AG04449 (cell line): ENCODE measurements at places on chromosomes 2 and 18.

- DNase-seq = no peak
Observed at GRCh38 chr2:177908182-177908581, 164.4 kb downstream of the PDE11A start.

DNA sequence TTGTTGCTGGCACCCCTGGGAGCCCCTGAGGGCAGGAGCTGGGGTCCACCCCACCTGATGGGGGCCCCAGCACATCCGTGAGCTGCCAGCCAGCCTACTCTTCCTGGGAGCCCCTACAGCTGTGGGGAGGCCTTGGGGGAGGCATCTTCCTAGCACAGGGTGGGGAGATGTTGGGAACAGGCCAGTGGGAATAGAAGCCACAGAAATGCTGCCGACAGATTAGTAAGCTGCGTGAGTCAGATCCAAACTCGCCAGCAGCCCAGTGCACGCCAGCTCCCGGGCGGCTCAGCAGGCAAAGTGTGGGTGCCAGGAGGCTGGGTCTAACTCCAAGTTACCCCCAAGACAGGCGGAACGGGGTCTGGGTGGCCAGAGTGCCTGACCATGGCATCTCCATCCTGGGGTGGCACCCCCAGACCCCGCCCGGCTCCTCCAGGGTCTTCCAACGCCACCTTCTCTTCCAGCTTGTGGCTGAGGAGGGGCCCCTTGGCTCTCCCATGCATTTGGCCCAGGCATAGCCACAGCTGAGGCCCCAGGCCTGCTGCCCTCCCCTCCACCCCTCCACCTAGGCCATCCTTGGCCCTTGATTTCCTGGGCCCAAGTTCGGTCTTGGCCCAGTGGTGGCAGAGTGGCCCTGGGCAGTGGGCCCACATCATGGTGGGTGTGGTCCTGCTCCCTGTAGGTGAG is 15.3 kb downstream of the CROCC2 start:
- DNase-seq = peak; percentile 86

GRCh38 chr2:216690853-216691741 is 4.3 kb downstream of the IGFBP5 start:
- peak; percentile 62 for DNase-seq

DNA sequence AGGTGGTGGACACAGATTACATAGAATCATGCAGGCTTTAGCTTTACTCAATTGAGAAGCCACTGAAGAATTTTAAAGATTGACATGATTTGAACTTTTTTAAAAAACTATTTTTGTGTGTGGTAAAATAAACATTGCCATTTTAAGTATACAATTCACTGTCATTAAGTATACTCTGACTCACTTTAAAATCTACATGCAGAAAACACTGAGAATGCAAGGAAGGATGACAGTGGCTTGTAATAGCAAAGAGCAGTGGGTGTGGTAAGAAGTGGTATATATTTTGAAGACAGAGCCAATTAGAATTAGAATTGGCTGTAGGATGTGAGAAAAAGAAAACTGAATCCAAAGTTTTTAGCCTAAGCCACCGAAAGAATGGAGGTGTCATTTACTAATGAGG is 14.9 kb downstream of the TRMT61B start:
- no peak for DNase-seq

GRCh38 chr18:3458378-3458777 is 8.4 kb downstream of the TGIF1 start:
- DNase-seq = no peak

- no peak for DNase-seq
Observed at GRCh38 chr18:57437766-57438671, 2.8 kb downstream of the ONECUT2 start.

- DNase-seq = no peak
Observed at GRCh38 chr2:20094955-20095354, 43.5 kb upstream of the LAPTM4A start.

GRCh38 chr2:37471994-37472393 is 127.6 kb downstream of the QPCT start:
- DNase-seq = no peak

DNA sequence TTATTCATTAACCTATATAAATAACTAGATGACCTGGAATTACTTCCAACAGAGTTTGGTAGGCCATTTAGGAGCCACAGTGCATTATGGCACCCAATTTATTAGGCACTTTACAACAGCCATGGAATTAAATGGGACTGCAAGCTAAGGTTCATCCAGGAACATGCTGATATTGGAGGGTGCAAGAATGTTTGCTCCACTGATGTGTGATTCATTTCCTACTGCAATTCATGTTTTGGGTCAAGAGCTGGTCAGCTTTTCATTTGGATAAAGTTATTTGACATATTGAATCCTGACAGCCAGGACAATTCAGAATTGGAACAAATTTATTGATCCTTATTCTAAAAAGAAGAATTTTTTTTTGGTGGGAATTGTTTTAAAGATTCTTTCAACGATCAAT is 11.8 kb upstream of the LYPD1 start:
- DNase-seq = no peak

DNA sequence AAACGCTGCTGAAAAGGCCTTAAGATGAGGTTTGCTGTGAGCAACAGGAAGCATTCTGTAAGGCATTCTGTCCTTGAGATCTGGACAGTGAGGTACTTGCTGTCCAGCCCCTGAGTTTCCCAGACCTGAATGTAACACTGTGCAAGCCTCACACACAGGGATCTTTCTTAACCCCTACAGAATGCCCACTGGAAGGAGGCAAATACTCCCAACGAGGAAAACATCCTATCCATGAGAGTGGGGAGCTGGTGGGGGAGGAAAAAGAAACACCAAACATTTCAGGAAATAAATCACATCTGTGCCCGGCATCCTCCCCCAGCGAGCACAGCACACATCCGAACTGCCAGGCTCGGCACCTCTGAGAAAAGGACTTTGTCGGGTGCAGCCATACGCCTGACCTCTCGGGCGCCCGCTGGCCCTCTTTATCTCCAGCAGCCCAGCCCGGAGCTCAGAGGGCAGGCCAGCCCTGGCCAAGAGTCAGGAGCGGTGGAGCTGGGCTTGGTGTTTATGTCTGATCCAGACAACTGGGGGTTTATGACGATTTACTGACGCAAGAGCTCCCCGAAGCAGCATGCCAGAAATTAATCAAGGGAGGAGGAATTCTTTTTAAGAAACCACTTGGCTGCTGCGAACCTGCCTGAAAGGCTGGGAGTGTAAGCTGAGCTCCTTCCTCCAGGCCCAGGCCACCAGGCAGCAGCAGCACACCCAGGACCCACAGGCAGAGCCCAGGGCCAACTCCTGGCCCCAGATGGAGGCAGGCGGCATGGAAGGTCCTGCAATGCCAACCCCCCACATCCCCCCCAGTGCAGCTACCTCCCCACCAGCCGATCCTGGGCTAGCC is 72.2 kb downstream of the HDAC4 start:
- peak; percentile 81 for DNase-seq

DNA sequence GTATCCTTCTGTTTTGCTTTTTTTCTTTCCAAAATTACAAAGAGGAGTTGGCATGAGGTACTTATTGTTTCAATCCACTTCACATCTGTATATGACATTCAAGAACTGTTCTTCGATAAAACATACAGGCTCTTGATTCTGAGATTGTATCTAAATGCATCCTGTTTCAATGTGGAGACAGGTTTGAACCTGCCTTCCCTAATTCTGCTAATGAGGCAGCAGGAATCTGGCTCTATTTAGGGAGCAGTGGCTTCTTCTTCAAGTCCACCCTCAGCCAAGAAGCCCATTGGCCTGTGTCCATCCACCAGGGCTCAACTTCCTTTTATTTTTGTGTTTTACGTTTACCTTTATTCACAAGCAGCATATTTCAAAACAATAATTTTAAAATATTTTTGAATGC is 84.8 kb upstream of the PIK3C3 start:
- DNase-seq = no peak

DNA sequence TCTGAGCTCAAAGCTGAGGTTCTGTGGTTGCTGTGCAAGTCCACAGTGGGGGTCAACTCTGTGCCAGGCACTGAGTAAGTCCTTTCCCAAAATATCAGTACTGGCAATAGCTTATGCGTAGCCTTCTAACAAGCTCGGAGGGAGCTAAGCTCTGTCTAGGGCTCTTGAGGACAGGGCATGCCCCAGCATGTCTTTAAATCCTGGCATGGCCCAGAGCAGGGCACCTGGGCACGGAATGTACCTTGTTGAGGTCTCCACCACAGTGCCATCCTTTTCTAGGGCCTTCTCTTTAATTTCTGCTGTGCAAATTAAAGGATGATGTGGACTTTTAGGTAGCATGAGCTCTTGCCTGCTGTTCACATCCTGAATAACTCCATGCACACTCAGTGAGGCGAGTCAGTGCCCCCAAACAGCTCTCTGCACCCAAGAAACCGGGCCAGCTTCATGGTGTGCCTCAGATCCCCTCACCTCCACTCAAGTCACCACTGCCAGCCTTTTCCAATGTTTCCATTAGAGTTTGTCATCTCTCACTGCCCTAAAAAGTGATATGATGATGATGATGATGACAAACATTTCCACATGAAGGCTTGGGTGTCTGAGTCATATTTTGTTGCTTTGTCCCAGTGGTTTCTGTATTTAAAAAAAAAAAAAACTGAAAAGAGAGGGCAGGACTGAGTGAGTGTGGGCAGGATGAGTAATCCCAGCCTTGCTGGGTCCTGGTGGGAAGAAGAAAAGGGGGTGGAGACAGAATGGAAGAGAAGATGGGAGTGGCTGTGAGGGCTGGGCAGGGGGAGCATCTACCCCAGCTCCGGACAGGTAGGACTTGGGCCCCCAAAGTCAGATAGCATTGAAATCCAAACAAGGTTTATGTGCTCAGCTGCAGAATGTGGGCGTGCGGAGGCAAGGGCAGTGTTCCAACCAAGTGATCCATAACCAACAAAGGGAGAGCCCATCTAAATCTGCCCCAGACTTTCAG is 78.9 kb downstream of the ZBTB7C start:
- DNase-seq = peak; percentile 31

- DNase-seq = no peak
Observed at GRCh38 chr2:177030451-177031105, 182.0 kb upstream of the HNRNPA3 start.

GRCh38 chr18:59697236-59697932 is at the start of gene CCBE1:
CCBE1 (minus strand) TSS chr18:59697423.
- no peak for DNase-seq

DNA sequence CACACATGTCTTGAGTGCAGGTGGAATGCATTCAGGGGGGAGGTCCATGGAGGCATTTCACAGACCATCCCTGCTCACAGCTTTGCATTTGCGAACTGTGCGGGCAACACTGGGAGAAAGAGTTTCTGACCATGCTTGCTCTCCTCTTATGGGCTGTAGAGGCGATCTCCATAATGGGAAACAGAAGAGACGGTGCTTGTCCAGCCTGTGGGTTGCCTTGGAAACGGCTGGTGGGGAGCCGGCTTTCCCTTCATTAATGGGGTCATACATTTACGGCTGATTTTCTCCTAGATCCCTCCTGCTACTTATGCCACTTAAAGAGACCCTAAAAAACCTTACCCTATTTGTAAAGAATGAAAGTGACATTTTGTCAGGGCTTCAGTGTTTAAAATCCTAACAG is 147.4 kb downstream of the SOX11 start:
- no peak for DNase-seq

DNA sequence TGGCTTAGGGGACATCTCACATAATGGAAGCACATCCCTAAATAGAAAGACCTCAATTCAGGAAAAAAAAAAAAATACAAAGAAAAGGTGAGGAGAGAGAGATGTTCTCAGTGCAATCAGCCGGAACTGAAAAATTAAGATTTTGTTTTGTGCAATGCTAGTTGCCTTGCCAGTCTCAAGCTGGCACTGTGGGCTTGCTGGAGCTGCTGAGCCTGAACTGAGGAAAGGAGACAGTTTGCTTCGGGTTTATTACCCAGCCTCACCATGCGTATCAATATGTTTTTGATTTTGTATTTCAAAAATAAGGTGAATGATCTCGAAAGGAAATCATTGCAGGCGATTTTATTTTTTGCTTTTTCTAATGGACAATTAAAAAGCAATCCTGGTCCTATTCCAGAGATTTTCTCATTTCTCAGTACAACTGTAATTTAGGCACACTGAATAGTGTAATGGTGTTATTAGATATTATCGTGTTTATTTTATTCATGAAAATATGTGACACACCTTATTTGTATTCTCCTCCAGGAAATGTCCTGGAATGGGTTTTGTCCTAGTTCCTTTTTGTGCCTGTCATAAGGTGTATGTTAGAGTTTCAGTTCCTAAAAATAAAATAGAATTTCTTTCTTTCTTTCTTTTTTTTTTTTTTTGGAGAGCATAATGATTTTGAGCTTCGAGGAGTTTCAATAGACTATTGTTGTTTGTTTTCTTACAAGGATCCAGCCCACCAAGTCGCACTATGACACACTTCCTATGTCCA is 72.8 kb upstream of the ZEB2 start:
- no peak for DNase-seq

- no peak for DNase-seq
Observed at GRCh38 chr2:184683911-184684310, 85.6 kb downstream of the ZNF804A start.

GRCh38 chr18:14104906-14105748 is 27.1 kb downstream of the ZNF519 start:
- no peak for DNase-seq

DNA sequence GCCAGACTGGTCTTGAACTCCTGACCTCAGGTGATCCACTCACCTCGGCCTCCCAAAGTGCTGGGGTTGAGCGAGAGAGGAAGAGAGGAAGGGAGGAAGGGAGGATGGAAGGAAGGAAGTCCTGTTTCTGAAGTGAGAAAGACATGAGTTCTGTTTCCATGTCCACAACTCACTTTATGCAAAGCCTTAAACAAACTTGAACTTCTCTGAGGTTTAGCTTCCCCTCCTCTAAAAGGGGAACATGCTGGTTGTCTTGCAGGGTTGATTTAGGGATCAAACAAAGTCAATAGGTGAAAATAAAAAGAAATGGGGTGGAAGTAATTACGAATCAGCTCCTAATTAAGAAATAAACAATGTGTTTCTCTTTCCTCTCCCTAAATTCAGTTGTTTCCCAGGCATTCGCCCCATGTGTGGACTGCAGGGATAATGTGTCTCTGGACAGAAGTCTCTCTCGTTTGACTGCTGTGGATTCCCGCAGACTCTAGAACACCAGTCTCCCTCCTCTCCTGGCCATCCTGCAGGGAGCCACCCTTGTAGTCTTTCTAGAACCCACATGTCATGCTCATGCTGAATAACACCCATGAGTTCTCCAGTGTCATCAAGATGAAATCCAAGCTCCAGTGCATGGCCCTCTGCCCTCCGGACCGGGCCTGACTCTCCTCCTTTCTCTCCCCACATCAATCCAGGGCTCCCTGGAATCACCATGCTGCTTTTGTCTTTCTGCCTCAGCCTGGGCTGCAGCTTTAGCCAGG is 229.3 kb upstream of the TRIB2 start:
- no peak for DNase-seq
